ENCODE measurements at places on chromosomes 12 and 14.

DNA sequence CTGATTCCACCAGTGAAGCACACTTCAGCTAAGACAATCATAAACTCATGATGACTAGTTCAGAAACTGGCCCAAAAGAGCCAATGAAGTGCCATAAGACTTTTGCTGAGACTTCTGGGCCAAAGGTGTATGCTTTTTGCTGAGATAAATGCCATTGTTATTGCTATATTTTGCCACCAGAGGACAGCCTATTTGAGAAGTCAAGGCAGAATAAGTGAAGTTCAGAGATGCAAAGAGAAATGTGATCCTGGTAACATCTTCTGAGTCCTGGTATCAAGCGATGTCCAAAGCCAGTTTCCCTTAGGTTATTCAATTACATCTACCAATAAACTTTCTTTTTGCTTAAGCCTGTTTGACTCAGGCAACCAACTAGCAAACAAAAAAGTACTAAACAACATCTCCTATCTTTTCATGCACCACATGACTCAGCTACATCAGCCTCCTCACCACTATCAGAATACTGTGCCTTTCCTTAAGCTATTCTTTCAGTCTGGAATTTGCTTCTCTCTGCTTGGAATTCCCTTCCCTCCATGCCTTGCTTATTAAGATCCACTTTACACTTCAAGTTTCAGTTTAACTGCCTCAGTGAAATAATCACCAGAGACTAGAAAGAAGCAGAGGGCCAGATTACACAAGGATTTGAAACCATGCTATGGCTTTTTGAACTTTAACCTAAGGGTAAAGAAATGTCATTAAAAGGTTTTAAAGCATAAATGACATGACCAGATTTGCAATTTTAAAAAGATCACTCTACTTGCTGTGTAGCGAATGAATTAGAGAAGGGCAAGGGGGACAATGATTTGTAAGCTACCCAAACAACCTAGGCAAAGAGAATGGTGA lies 14.0 kb downstream of the CRY1 start:
- DNase-seq = no peak

- DNase-seq = no peak
These were observed 171.4 kb downstream of the PHETA1 start for GRCh38 chr12:111197376-111197944.

- DNase-seq = no peak
These were observed 10.3 kb upstream of the PPP4R4 start for GRCh38 chr14:94163796-94164195.

DNA sequence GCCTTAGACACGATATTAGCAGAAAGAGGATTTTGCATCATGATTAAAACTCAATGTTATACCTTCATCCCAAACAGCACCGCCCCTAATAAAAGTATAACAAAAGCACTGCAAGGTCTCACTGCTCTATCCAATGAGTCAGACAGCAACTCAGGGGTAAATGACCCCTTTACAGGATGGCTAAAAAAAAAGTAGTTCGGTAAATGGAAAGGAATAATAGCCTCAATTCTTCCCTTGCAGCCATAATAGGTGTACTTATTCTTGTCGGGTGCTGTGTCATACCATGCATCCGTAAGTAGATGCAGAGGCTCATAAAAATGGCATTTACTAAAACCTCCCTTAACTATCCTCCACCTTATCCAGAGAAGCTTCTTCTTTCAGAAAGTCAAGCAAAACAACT lies 53.9 kb upstream of the AP4S1 start:
- no peak for DNase-seq

- DNase-seq = peak; percentile 18
These were observed 8.5 kb upstream of the ASCL1 start for GRCh38 chr12:102948941-102949352.

DNA sequence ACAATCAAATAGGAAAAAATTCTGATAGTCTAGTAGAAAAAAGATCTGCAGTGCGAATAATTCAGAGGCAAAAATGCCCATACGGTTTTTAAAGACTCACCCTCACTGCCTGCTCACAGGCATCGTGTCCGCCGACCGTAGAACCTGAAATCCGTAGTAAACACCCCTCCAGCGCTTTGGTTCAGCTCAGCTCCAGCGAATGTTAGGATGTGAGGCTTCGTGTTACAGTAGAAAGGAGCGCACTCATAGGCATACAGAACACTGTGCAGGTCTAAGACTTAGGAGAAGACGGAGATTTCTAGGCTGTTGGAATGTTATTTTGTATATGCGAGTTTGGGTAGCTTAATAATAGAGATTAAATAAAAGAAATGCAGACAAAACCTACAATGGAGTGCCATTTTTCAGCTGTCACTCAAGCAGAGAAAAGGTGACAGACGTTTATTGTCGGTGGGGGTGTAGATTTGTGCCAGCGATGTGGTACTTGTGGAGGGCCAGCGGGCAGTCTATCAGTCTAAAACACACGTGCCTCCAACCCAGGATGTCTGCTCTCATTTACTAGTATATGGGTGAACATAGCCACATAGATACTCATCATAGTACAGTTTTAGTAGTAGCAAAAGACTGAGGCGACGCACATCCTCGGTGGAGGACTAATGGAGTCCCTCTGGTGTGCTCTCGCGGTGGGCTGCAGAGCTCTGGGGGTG lies 25.7 kb downstream of the SFSWAP start:
- no peak for DNase-seq

GRCh38 chr14:24076302-24076601 lies 4.9 kb downstream of the CPNE6 start:
- no peak for DNase-seq

GRCh38 chr14:54138354-54139038 lies 181.9 kb upstream of the BMP4 start:
- DNase-seq = no peak

GRCh38 chr12:80632835-80633234 lies 74.6 kb upstream of the MYF6 start:
- no peak for DNase-seq

DNA sequence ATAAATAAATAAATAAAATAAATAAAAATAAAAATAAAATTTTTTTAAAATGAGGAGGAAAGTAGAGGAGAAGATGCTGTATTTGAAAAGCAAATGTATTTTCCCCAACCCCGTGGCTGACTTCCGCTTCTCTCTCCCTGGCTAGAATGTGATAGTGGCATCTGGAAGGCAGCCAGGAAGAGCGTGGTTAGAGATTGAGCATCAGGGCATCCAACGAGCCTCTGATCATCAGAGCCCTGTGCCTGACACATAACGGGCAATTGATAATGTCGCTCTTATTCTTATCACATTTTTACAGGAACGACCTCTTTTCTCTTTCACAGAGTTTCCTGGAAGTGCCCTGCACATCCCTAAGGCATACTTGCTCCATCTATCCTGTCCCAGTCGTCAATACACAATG lies 496.9 kb upstream of the TMEM132C start:
- DNase-seq = no peak
